Right ventricle myocardium superior (tissue), 1 donor: ENCODE measurements at places on chromosomes 4 and X. TPM values are rescaled to one million over a fixed set of nuclear protein-coding genes. Genes with fewer than 3 reads are reported as not detected.

DNA sequence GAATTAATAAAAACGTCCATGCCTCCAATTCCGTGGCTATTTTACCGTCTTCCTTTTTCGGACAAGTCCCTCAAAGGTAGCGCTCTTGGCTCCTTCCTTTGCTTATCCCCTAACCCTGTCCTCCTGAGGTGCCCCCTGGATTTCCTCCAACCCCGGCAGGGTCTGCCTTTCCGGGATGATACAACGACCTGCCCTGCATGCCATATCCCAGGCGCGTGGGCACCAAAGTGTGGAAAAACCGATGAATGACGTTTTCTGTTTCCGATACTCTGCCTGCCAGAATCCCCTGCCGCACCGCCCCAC is 706 bp upstream of the CSTF2 start:
- DNase-seq = peak; percentile 36

DNA sequence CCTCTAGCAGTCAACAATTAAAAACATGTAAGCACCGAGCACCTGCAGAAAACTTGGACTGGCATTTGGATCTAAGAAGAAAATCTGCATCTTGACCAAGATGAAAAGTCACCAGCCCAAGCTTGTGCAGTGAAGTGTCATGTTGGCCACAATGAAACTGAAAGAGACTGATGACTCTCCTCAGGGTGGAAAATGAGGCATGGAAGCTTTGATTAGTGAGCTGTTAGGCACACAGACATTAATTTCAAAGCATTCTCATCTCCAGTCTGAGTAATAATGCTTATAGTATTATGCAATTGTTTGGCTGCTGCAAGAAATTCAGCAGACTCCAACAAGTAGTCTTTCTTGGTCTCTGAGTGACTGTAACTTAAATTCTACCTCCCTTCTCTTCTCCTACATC is 150.1 kb downstream of the AR start:
- DNase-seq = no peak

DNA sequence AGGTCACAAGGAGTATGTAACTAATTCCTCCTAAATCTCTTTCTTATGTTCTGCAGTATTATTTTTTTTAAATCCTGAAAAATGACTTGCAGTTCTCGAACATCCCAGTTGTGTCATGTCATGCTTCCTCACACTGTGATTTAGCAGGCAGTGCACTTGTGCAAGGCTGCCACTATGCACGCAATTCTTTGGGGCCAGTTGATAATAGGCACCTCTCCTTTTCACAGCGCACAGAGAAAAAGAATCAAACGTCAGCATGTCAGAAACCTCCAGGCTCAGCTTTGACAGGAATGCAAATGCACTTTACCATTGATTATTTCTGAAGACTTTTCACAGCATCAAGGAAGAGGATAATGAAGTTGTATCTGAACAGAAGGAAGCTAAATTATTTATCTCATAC is 62.9 kb downstream of the FGF13 start:
- no peak for DNase-seq

The LONRF3 gene
- 2.9 TPM for total RNA-seq

DNA sequence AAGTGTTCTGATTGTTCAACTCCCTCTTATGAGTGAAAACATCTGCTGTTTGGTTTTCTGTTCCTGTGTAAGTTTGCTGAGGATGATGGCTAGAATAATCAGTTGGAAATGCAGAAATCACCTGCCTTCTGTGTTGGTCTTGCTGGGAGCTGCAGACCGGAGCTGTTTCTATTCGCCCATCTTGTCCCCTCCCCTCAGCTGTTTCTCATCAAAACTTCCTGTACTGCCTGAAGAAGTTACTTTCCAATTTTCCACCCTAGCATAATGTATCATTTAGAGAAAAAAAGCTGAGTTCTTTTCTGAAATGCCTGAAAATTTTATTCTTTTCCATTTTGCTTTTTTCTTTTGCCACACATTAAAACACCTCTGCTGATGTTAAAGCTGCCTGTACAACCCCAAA is 167.6 kb downstream of the TEX13A start:
- DNase-seq = no peak

DNA sequence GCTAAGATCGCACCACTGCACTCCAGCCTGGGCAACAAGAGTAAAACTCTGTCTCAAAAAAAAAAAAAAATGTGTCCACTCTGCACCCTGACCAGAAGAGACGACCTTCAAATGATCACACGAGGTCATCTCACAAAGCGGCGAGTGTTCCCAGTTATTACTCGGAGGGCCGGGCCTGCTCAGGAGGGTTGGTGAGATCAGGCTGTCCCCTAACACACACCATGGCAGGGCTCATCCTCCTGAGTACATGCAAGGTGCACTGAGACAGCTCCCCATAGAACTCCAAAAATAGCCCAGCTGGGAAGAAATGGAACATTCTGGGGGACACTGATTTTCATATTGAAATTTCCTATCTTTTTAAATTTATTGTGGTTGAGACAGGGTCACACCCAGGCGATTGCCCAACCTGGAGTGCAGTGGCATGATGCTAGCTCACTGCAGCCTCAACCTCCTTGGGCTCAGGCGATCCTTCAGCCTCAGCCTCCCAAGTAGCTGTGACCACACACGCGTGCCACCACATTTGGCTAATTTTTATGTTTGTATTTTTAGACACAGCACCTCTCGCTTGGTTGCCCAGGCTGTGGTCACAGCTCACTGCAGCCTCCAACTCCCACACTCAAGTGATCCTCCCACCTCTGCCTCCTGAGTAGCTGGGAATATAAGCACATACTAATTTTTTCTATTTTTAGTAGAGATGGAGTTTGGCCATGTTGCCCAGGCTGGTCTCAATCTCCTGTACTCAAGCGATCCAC is 51.5 kb downstream of the DHRSX start:
- no peak for DNase-seq

DNA sequence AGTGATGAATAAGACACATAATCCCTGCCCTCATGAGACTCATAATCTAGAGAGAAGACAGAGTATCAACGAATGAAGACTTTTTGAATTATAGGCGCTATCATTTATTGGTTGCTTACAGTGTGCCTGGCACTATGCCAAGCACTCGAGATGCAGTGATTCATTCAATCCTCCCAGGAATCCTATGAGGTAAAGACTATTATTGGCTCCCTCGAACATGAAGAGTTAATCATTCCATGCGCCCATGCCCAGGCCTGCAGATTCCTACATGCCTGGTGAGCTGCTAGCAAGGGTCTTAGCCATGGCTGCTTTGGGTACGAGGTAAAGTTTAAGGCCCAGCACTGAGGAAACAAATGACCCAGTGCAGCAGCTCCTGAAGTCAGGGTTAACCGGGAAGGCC is 47.0 kb downstream of the TEX13B start:
- no peak for DNase-seq

The PABPC1L2A gene
- total RNA-seq = not detected

The HTR2C gene
- total RNA-seq = not detected

The PCSK1N gene
- total RNA-seq = 0.30 TPM

DNA sequence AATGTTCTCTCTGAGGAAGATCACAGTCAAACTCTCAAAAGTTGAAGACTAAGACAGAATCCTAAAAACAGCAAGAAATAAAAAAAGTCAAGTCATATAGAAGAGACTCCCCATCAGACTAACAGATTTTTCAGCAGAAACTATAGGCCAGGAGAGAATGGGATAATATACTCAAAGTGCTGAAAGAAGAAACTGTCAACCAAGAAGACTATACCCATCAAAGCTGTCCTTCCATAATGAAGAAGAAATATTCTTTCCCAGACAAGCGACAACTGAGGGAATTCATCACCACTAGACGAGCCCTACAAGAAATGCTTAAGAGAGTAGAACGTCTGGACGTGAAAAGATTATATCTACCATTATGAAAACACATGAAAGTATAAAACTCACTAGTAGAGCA is 22.0 kb downstream of the TLR6 start:
- no peak for DNase-seq

The TMPRSS11D gene
- total RNA-seq = not detected

The ANKRD37 gene
- 22.1 TPM for total RNA-seq

- no peak for DNase-seq
Measured at GRCh38 chr4:142582340-142582739, 263.8 kb downstream of the INPP4B start.

The ZNF41 gene
- total RNA-seq = 12.8 TPM

- no peak for DNase-seq
Measured at GRCh38 chr4:113666386-113667114, 95.0 kb downstream of the CAMK2D start.

DNA sequence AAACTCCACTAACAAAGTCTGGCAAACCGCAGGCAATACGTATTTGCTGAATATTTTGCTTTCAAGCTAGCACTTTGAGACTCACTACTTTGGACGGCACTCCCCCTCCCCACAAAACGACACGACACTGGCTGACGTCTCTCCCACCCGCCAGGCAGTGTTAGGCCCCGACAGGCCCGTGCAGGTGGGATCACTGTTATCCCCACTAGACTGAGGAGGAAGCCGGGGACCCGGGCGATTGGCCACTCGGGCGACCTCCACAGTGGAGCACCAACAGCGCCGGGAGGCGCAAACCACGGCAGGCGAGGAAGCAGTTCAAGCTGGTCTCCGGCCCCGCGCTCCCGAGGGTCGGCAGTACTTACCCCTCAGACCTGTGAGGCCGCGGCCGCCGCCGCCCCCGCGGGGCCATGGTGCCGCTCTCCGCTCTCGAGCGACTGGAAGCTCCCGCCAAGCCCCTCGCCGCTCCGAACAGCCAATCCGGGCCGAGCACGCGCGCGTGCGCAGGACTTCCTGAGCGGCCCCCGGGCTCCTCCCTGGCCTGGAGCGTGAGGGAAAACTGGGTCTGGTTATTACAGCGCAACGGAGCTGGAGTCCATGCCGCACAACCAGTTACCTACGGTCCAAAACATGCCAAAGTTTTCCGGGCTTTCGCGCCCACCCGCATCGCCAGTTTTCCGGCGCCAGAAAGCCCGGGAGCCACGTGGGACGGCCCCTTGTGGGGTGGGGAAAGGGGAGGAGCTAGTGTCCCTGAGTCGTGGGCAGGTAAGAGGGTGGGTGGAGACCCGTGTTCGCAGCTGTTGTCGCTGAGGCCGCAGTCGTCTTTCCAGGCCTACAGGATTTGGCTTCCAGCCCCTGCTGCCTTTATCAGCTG is at the start of gene CENPU:
Gene CENPU (minus strand): TSS at position 443 of the 871 bp plus-strand sequence. CDS start 34 bp downstream, at position 409.
- DNase-seq = peak; percentile 96

DNA sequence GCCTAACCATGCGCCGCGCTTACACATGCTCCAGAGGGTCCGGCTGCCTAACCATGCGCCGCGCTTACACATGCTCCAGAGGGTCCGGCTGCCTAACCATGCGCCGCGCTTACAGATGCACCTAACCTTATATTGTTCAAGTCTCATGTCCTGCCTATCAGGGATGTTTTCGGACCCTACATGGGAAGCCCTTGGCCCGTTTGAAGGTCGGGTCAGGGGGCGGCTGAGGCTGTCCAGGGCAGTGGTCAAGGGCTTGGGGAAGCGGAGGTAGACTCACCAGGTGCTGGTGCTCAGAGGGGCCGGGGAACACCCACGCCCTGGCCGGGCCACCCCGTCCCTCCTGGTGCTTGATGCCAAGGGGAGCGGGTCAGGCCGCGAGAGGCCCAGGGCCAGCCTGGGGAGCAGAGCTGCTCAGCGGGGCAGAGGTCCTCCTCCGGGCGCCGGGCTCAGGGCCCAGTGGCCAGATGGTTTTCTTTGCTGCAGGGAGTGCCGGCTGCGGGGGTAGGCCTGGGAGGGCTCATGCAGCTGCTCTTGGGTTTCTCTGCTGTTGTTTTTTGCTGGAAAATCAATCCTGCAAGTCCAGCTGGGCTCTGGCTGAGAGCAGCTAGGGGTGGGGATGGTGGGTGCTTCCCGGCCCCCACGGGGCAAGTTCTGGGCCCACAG is 35.4 kb upstream of the SPON2 start:
- DNase-seq = peak; percentile 85

The GPR50 gene
- not detected for total RNA-seq

The CT45A6 gene
- total RNA-seq = not detected

- no peak for DNase-seq
Measured at GRCh38 chr4:133839326-133839725, 362.3 kb downstream of the PABPC4L start.

- no peak for DNase-seq
Measured at GRCh38 chr4:64326507-64326906, 82.7 kb downstream of the TECRL start.

- no peak for DNase-seq
Measured at GRCh38 chr4:150135134-150135772, 57.0 kb downstream of the DCLK2 start.

GRCh38 chrX:56729152-56729850 is at the start of gene NBDY:
TSS of gene NBDY (plus strand) at chrX:56729243. CDS start at chrX:56729354, 111 bp downstream.
- DNase-seq = peak; percentile 35
